ENCODE measurements at places on chromosomes 7 and 10. TPM values are rescaled to one million over a fixed set of nuclear protein-coding genes. Genes with fewer than 3 reads are reported as not detected.

SUGCT gene
- total RNA-seq, result 9.9 TPM

PRR15 gene
- 0.31 TPM for total RNA-seq

CBX3 gene
- total RNA-seq, result 114 TPM

AGR2 gene
- 73.1 TPM for total RNA-seq

LBX1 gene
- total RNA-seq, result 5.6 TPM

LRRC18 gene
- not detected for total RNA-seq

BUD23 gene
- 30.1 TPM for total RNA-seq

ADAM22 gene
- 16.7 TPM for total RNA-seq

ZNF485 gene
- total RNA-seq, result 5.1 TPM

CCDC172 gene
- total RNA-seq, result not detected

IL15RA gene
- total RNA-seq, result 3.0 TPM

TMEM229A gene
- not detected for total RNA-seq

UNC5B gene
- 7.1 TPM for total RNA-seq

LRMDA gene
- 6.3 TPM for total RNA-seq

INPP5F gene
- total RNA-seq, result 24.6 TPM

CYP26C1 gene
- not detected for total RNA-seq
